Aortic smooth muscle cell (primary cell): ENCODE measurements at places on chromosomes 6 and 20. TPM values are rescaled to one million over a fixed set of nuclear protein-coding genes. Genes with fewer than 3 reads are reported as not detected.

Gene TEAD3
- total RNA-seq: 6.9 and 7.0 TPM in 2 replicates

Gene C6orf15
- total RNA-seq: not detected in 2 replicates

Gene VWA7
- 0.13 and 0.19 TPM in 2 replicates for total RNA-seq

Gene ZNF184
- total RNA-seq: 8.1 and 8.7 TPM in 2 replicates
